Stimulated activated naive CD4-positive, alpha-beta T cell treated with Interleukin-2 at 50 U/mL for 16 hours (primary cell): ENCODE measurements at places on chromosomes 2 and 18.
A peak's percentile ranks its signal among the peaks of the same experiment; 100 is the strongest.

DNA sequence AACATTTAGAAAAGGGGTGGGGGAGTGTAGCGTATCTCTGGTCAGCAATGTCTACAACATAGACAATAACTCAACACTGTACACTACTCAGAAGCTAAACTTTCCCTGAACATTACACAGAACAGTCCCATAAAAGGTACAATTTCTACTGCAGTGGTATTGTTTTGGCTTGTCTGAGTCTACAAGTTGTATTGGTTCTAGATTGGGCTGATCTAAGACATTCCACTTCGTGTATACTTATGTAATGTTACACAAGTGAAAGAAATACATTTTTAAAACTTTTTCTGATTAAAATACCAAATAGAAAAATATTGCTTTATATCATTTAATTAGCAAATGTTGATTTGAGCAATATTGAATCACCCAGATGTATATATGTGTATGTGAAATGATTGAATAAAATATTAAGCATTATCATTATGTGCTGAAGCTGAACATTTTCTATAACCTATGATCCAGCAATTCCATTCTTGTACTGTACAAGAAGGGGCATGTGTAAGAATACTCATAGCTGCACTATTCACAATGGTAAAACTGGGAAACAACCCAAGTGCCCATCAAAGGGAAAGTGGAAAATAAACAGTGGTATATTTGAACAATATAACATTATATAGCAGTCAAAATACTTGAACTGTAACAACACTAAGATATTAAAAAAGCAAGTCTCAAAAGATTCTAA, 52.4 kb downstream of the VSNL1 start:
- DNase-seq: no peak

GRCh38 chr18:29104227-29104626, 927.3 kb upstream of the CDH2 start:
- no peak for DNase-seq

GRCh38 chr2:134758633-134759032, 39.8 kb upstream of the TMEM163 start:
- no peak for DNase-seq

GRCh38 chr2:1995987-1996386, 251.7 kb upstream of the PXDN start:
- DNase-seq: no peak

DNA sequence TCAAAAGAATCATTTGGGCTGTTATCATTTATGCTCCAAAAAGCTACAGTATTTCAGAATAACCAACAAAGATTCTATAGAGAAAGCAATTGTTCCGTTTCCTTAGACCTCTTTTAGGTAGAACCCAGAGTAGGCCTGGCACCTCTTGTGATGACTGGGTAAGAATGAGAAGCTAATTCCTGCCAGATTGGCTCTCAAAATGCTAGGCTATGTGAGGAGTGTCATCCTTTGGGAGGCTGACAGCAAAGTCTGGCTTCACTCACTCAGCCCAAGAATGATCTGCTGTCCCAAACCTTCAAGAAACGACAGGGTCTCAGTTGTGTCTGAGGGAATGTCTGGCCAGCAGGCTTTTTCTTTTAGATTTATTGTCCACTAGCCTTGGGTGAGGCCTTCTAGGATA, 4.5 kb downstream of the CERS6 start:
- DNase-seq: no peak

DNA sequence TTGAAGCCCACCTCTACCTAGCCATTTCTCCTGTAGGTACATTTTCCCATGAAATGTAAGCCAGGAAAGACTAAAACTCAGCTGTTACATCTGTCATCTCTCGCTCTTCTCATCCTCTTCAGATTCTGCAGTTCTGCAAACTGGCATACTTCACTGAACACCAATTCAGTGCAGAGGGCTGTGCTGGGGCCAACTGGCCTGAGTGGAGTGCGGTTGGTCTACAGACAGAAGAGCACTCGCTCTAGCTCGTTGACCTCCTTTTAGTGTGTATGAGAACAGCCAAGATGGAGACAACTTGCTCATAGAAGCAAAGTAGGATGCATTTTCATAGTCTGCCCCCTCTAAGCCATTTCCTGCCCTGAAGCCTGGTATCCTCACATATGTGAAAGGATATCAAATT, 862.6 kb downstream of the BCL11A start:
- DNase-seq: no peak

DNA sequence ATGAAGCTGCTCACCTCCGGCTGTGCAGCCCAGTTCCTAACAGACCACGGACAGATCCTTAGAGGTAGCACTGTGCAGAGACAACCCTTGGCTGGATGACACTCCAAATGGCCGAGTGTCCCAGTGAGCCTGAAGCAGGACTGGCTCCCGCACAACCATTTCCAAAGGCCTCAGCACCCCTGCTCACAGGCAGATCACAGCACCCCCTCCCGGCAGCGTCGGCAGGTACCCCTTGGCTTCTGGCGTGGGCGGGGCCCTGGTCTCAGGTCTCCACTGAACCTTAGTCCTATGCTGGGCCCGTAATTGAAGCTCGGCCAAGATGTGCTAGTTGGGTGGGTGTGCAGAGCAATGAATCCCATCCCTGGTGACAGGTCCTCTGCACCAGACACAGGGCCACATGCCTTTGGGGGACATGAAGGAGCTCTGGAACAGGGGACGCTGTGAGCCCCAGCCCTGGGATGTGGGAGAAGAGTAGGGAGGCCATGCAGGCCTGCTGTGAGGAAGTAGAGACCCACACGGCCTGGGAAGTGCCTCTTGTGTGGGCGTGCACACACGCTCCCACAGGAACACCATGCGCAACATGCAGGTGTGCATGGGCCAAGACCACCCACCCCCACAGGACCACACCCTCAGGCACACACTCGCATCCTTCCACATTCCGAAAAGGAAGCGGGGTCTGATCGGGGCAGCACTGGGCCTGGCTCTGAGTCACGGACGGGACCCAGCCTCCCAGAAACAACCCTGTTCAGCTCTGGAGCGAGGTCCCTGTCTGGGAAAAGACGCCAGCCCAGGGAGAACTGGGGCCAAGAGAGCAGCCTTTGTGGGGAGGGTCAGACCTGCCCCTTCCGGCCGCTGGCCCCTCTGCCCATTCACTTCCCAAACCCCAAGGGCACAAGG, 2.8 kb downstream of the DUSP2 start:
- DNase-seq: peak; percentile 76

GRCh38 chr2:233404222-233404621, 49.9 kb downstream of the DGKD start:
- DNase-seq: peak; percentile 37

GRCh38 chr2:170929686-170930050, 615 bp downstream of the GORASP2 start:
- DNase-seq: peak; percentile 30
